ENCODE measurements at places on chromosomes 11 and 22.
A peak's percentile ranks its signal among the peaks of the same experiment; 100 is the strongest.

- DNase-seq: no peak
Measured at GRCh38 chr11:111351374-111352055, 27.6 kb downstream of the POU2AF1 start.

DNA sequence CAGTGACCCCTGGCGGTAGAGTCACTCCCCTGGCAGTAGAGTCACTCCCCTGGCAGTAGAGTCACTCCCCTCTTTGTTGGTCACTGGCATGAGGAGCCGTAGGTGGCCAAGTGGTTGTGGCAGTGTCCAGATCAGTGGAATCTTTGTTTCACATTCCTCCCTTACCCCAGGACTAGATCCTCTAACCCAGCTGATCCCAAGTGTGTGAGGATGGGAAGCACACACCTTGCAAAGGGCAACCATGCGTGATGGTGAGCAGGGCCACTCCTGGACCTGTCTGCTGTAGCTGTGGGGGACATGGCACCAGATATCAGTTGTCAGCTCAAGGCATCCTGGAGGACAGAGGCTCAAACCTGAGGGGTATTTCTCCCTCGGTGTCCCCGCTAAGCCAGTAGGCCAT, 37.8 kb downstream of the OSBP2 start:
- no peak for DNase-seq

DNA sequence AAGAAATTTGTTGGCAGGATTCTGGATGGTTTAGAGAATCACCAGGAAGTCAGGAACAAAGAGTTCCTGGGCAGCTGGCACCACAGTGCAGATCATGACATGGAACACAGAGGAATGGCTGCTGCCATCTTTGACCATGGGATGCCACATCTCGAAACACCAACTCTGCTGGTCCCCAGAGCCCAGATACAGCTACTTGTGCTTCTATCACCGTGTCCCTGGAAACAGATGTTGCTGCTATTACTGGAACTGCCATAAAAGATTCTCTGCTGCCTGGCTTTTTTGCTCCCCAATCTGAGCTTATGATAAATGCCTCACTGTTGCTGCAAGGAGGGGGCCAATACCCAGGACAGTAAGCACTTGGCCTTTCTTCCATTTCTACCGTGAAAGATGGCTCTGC, 185.2 kb downstream of the CSNK2A3 start:
- DNase-seq: no peak

DNA sequence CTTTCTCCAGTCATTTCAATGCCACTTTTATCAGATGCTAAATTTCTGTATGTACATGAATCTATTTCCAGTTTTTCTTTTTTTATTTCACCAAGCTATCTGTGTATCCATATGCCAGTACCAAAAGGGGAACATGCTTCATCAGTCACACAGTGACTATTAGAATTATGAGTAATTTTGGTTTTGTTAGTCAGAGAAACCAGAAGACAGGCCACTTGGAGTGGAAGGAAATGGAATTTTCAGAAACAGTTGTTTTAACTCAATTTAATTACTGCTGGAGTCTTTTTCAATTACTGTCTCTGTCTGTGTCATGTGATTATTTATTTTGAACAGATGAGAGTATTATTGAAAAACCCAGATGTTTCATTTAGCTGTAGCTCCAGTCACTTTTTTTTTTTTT, 84.6 kb upstream of the ANO3 start:
- no peak for DNase-seq

DNA sequence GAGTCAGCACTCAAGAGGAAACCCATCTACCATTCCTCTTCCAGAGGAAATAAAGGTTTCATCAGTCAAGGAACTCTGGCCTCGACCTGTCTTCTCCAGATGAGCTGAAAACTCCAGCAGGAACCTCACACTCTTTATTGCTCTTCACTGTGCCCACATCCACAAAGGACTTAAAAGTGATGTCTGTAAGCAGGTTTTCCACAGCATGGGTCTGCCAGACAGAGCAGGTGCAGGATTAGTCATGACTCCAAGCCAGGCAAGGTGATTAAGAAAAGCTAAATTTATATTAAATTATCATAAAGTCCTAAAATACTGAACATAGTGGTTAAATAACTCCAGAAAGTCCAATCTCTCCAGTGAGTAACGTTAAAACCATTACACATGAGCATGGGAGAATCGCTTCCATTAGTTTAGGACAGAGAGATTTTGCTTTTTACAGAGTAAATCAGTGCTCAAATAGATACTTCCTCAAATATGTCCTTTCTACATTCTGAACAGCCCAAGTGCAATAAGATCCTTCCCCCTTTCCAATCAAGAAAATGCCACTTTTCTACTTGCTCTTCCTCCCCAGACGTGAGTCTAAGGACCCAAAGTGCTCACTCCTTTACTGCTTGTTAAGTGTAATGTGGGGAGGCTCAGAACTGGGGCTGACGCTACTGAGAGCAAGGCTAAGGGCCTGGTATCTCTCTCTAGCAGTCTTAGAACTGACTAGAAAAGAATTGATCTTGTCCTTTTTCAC, 10.7 kb upstream of the CKAP5 start:
- DNase-seq: no peak

DNA sequence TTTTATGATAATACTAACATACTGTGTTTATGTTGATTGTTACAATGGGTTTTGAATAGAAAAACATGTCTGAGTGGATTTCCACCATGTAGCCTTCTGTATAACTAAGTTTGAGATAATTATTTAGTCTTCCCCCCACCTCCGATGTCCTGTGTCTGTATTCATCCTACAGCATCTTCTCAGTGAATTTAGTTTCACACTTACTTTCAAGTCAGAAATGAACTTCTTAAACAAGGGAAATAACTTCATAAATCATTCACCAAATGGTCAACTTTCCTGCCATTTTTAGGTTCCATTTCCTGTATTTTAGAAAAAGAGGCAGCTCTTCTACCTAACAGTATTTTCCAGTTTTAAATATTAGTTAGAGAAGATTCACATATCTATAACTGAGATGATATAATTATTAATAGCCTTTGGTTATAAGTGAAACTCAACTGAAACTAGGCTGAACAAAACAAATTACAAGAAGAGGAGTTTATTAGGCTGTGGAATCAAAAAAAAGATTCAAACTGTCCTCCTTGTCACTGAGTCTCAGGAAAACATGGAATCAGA, 3.5 kb downstream of the OR51B5 start:
- DNase-seq: no peak

DNA sequence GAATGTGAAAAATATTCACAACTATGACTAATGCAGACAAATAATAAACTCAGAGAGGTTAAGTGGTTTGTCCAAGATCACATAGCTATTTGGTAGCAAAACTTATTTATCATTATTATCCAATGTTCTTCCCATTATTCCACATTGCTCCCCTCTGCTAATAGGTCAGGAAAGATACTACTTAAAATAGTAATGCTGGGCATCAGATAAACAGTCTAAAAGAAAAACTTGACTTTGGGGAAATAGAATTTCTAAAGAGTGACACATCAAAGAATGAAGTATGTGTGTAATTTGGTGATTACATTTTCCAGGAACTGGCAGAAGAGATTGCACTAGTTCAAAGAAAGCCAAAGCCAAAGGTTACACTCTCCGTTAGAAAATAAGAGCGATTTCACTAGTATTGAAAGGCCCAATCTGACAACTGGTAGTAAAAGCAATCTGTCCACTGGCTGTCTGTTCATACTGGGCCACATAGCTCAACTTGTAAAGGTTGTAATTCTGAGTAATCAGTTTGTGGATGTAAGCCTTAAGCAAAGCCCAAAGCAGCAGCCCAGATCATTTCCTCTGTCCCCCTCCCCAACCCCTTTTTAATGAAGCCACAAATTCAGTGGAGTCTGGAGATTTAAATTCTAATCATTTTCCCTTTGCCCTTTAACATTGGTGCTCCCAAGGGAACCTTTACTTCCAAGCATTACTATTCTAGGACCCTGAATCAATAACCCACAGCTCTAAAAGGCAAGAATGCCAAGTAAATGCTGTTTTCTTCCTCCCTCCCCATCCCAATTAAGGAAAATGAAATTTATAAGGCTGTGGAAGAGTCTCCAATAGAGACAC, 283.5 kb downstream of the TTC28 start:
- peak; percentile 8 for DNase-seq
